Neuronal stem cell (in vitro differentiated cells): ENCODE measurements at places on chromosomes 5 and 9.

GRCh38 chr9:85716031-85716877, 25.5 kb downstream of the AGTPBP1 start:
- H3K27me3 ChIP-seq, result no peaks in the 10 kb centered on the region
- DNase-seq, result no peak
- no peak overlapping the region for H3K4me3 ChIP-seq
- H3K27ac ChIP-seq, result no peak overlapping the region

DNA sequence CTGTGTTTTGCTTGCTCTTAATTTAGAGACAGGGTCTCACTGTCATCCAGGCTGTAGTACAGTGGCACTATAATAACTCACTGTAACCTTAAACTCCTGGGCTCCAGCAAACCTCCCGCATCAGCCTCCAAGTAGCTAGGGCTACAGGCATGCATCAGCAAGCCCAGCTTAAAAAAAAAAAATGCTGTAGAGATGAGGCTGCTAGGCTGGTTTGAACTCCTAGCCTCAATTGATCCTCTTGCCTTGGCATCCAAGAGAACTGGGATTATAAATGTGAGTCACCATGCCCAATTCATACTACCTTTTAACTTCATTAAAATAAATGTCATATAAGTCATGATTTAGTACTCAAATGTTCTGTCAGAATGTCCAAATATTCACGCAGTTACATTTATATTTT, 2195.7 kb upstream of the C9orf72 start:
- H3K4me1 ChIP-seq, result no peaks in the 10 kb centered on the region
- no peaks in the 10 kb centered on the region for H3K36me3 ChIP-seq
- no peak for DNase-seq
- H3K4me3 ChIP-seq, result no peak overlapping the region
- H3K27me3 ChIP-seq, result no peaks in the 10 kb centered on the region

- H3K4me1 ChIP-seq, result no peaks in the 10 kb centered on the region
- peaks cover 3% of the 10 kb centered on the region for H3K27me3 ChIP-seq
- no peak for DNase-seq
- H3K4me3 ChIP-seq, result no peak overlapping the region
- H3K36me3 ChIP-seq, result no peaks in the 10 kb centered on the region
These were observed 117.2 kb upstream of the PITX1 start for GRCh38 chr5:135151256-135151655.

DNA sequence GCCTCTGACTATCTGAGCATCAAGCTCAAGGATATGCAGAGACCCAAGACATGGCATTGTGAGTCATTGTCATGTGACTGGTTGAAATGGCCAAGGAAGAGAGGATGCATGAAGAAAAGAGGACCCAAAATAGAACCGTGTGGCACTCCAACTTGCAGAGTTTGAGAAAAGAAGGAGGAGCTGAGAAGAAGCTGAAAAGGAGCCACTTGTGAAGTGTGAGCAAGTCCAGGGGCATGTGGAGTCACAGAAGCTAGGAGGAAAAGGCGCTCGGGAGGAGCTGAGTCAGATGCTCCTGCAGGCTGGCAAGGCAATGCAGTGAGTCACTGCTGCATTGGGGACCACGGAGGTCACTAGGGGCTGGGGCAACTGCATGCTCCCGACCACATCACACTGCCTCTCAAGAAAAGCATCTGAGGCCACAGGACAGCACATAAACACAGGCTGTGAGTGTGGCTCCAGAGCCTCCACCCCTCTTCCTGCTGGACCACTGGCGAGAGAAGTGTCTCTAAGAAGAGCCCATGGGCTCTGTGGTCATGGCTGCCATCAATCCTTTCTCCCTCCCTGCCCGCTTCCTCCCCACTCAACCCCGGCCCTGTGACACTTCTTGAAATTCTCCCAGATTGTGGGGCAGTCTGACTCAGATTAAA, 197.6 kb downstream of the DRD1 start:
- H3K4me1 ChIP-seq, result no peaks in the 10 kb centered on the region
- H3K27me3 ChIP-seq, result no peaks in the 10 kb centered on the region
- no peak for DNase-seq
- H3K4me3 ChIP-seq, result no peak overlapping the region

GRCh38 chr5:66342341-66342880, 198.3 kb downstream of the SREK1 start:
- H3K27me3 ChIP-seq, result no peaks in the 10 kb centered on the region
- no peaks in the 10 kb centered on the region for H3K36me3 ChIP-seq
- no peak for DNase-seq
- no peaks in the 10 kb centered on the region for H3K4me1 ChIP-seq

DNA sequence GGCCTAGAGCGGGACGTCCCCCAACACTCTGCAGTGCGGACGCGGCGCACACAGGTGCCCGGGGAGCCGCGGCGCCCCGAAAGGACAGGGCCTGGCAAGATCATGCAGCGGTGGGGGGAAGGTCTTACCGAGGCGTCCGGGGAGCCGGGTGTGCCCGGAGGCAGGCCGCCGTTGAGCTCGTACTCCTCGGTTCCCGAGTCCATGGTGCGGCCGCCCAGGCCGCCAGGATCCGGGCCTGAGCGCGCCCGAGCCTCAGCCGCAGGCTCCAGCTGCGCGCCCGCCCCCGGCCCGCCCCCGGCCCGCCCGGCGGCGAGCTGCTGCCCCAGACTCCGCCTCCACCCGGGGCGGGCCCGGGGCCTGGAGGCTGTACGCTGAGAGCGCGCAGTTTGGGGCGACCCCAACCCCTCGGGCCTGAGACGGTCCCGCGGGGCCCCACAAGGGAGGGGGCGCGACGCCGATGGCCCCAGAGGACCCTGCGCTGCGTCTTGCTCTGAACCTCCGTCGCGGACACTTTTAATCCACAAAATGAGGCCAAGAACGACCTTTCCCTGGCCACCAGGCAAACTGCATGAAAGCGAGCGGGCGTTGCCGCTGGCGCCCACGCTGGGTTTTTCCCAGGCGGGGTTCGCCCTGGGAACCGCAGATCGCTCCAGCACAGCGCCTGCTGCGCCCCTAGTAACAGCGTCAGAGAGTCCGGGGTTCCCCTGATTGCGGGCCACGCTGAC, at the start of gene NINJ1:
Gene NINJ1 (minus strand): TSS at position 237 of the 725 bp plus-strand sequence. CDS start 34 bp downstream, at position 203.
- H3K27ac ChIP-seq, result peak within 1 kb of the TSS; percentile 59
- peak within 1 kb of the TSS; percentile 91 for H3K4me3 ChIP-seq
- H3K4me1 ChIP-seq, result peaks cover 13% of the 10 kb centered on the region
- H3K27me3 ChIP-seq, result peaks cover 8% of the 10 kb centered on the region
- no peaks in the 10 kb centered on the region for H3K36me3 ChIP-seq
- DNase-seq, result peak; percentile 76

DNA sequence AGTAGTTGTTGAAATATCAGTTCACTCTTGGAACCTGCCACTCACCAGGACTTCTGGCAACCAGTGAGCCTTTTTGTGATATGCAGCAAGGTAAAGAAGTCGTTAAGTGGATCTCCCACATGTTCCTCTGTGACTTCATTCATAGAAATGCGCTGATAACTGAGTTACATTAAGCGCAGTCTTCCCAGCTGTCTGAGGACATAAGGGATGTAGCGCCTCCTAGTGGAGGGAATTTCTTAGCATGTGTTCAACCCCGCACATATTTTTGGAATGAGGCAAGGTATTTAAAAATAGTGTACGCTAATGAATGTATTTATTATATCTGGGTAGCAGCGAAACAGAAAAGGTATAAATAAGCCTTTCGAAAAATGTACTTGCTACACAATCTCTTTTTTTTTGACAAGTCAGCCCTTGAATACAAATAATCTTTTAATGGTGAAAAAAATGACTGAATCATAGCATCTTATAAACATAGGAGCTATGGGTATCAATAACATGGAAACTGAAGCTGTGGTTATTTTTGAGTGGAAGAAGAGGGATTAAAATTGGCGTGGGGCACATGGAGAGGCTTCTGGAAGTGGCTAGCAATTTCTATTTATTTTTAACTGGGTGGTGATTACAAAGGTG, 38.0 kb downstream of the PALM2AKAP2 start:
- no peaks in the 10 kb centered on the region for H3K36me3 ChIP-seq
- H3K4me1 ChIP-seq, result no peaks in the 10 kb centered on the region

- no peaks in the 10 kb centered on the region for H3K27me3 ChIP-seq
- peaks cover 6% of the 10 kb centered on the region for H3K4me1 ChIP-seq
- H3K27ac ChIP-seq, result no peak overlapping the region
- DNase-seq, result no peak
- no peak overlapping the region for H3K4me3 ChIP-seq
These were observed 19.7 kb upstream of the TERT start for GRCh38 chr5:1314564-1314982.

DNA sequence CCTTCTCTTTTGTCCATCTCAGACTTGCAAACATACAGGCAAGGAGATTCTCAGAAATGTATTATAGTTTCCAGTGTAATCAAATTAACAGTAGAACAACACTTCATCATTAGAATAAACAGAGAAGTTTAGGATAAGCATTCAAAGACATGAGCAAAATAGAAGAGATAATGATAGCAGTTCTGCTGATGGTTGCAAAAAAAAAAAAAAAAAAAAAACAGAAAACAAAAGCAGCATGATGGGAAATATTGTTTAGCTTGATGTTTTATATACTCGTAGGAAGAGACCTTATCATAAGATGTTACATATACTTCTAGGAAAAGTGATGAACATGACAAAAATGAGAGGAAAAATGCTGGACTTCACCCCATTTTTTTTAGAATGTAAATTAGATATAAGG, 1356.2 kb downstream of the MAT2B start:
- no peaks in the 10 kb centered on the region for H3K4me1 ChIP-seq
- no peak overlapping the region for H3K4me3 ChIP-seq
- no peaks in the 10 kb centered on the region for H3K27me3 ChIP-seq
- no peaks in the 10 kb centered on the region for H3K36me3 ChIP-seq

- no peaks in the 10 kb centered on the region for H3K27me3 ChIP-seq
- no peaks in the 10 kb centered on the region for H3K4me1 ChIP-seq
- peaks cover 9% of the 10 kb centered on the region for H3K36me3 ChIP-seq
- H3K4me3 ChIP-seq, result no peak overlapping the region
These were observed 20.4 kb downstream of the FBXO10 start for GRCh38 chr9:37555786-37556185.

GRCh38 chr5:13591621-13592020, 352.9 kb downstream of the DNAH5 start:
- H3K4me1 ChIP-seq, result no peaks in the 10 kb centered on the region
- no peak overlapping the region for H3K27ac ChIP-seq
- H3K27me3 ChIP-seq, result no peaks in the 10 kb centered on the region
- no peak for DNase-seq

- H3K36me3 ChIP-seq, result no peaks in the 10 kb centered on the region
- peaks cover 37% of the 10 kb centered on the region for H3K27me3 ChIP-seq
- H3K27ac ChIP-seq, result no peak overlapping the region
- peaks cover 10% of the 10 kb centered on the region for H3K4me1 ChIP-seq
- DNase-seq, result no peak
These were observed 35.5 kb downstream of the GADD45G start for GRCh38 chr9:89640361-89640760.

DNA sequence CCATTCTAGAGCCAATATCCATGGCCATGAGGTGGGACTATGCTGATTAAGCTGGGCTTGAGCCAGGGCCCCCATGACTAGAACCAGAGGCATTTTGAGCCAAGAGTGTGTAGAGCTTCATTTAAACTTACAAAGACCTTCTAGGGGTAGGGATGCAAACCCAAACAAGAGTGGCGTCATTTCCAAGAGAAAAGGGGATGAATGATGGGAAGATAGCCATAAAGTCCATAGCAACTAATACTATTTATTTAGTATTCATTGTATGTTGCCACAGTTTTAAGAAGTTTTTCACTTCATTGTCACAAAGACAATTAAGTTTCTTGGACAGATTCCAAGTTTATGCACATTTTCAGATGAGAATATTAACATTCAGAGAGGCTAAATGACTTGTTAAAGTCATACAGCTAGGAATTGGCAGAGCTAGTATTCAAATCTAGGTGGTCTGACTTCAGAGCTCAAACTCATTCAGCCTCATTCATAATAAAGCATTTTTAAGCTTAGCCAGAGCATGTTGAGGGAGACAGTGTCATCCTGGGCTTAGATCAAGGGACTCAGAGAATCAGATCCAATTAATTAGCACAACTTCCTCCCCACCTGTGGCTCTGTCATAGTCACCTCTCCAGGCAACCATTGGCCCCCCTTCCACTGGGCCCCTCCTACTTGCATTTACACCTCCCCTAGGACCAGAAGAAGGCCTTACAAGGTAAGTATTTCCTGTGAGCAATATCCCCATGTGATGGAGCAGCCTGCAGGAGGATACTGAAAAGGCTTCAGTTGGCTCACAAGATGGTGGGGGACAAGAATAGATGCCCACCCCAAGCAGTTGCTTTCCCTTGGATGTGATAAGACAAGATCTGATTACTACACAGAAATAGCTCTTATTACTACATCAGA, 95.0 kb upstream of the PCSK1 start:
- H3K36me3 ChIP-seq, result no peaks in the 10 kb centered on the region
- DNase-seq, result no peak
- no peak overlapping the region for H3K27ac ChIP-seq
- peaks cover 2% of the 10 kb centered on the region for H3K27me3 ChIP-seq

GRCh38 chr9:90290716-90291485, 351.7 kb downstream of the DIRAS2 start:
- DNase-seq, result no peak
- H3K36me3 ChIP-seq, result no peaks in the 10 kb centered on the region
- peaks cover 2% of the 10 kb centered on the region for H3K4me1 ChIP-seq
- peaks cover 4% of the 10 kb centered on the region for H3K27me3 ChIP-seq
- H3K4me3 ChIP-seq, result no peak overlapping the region

DNA sequence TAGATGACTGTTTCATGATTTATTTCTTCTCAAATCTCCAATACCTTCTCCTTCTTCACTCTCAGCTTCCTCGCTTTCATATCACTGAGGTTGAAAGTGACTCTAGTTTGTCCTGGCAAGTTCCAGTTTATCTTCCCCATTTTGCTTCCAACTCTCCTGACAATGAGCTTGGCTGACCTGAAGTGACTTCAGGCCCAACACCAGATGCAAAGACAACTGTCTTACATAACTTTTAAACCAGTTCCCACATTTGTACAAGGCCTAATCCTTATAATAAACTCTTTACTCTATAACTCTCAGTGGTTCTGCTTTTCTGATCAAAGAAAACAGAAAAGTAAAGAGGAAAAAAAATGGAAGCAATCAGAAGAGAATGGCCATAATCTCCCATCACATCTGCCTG, 22.0 kb downstream of the GNG10 start:
- DNase-seq, result no peak
- H3K27ac ChIP-seq, result no peak overlapping the region
- no peaks in the 10 kb centered on the region for H3K4me1 ChIP-seq
- H3K27me3 ChIP-seq, result no peaks in the 10 kb centered on the region
- no peaks in the 10 kb centered on the region for H3K36me3 ChIP-seq

- H3K27ac ChIP-seq, result no peak overlapping the region
- H3K4me3 ChIP-seq, result no peak overlapping the region
- no peak for DNase-seq
These were observed 63.7 kb upstream of the ANGPTL2 start for GRCh38 chr9:127185931-127186781.

DNA sequence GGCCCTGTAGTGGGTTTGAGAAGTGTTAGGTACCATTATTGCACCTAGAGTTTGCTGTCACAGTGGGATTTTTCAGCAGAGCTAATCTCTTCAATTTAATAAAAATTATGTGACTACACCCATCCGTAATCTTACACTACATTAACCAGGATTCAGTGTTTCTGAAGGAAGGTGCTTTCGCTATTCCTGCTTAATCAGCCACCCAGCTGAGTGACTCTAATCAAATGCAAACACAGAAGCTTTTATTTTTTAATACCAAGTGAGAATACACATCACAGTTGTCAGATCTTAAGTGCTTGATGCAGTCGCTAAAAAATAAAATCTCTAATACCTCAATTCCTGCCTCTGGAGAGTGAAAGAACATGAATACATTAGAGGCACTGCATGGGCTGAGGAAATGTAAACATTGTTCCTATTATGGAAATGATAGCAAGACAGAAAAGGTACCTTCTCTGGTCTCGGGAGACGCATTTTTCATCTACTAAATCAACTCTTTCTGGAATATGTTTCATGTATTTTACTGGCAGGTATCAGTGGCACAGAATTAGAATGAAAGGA, 125.7 kb downstream of the SEMA6A start:
- DNase-seq, result no peak
- H3K27me3 ChIP-seq, result no peaks in the 10 kb centered on the region
- no peak overlapping the region for H3K4me3 ChIP-seq
- no peak overlapping the region for H3K27ac ChIP-seq
- H3K36me3 ChIP-seq, result peaks cover 13% of the 10 kb centered on the region
